AG08396 (cell line): ENCODE measurements at places on chromosomes 2 and 18.

DNA sequence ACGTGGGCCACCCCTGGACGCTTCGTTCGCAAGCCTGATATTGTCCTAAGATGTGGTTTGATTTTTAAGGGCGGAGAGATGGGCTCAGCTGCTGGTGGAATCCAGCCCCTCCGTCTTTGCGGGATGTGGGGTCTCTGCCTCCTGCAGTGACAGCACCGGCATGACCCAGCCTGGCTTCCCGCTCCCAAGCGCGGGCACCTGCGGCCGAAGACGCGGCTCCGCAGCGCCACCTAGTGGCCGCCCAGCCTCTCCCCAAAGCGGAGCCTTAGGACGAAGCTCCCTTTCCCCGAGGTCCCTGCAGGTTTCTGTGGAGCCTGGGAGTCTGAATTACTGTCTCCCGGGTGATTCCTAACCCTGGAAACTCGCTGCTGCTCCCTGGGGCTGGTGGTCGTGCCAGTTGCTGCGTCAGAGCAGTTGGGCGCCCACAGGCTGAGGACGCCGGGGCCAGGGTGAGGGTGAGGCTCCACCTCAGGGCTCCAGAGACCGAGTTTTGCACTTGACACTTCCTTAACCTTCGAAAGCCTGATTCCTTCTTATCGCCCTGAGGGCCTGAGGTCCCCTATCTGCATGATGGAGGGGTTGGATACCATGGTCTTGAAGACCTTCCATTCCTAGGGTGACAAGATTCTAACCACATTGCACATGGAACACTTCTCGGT is 137.5 kb downstream of the TPO start:
- peak; percentile 86 for DNase-seq

- DNase-seq = peak; percentile 59
Measured at GRCh38 chr2:33788044-33788443, 188.9 kb upstream of the FAM98A start.

GRCh38 chr2:74297391-74297790 is 45.8 kb downstream of the SLC4A5 start:
- no peak for DNase-seq

- no peak for DNase-seq
Measured at GRCh38 chr2:187994464-187995331, 297.0 kb upstream of the GULP1 start.

GRCh38 chr2:24332791-24333540 is 27.4 kb downstream of the ITSN2 start:
- no peak for DNase-seq

DNA sequence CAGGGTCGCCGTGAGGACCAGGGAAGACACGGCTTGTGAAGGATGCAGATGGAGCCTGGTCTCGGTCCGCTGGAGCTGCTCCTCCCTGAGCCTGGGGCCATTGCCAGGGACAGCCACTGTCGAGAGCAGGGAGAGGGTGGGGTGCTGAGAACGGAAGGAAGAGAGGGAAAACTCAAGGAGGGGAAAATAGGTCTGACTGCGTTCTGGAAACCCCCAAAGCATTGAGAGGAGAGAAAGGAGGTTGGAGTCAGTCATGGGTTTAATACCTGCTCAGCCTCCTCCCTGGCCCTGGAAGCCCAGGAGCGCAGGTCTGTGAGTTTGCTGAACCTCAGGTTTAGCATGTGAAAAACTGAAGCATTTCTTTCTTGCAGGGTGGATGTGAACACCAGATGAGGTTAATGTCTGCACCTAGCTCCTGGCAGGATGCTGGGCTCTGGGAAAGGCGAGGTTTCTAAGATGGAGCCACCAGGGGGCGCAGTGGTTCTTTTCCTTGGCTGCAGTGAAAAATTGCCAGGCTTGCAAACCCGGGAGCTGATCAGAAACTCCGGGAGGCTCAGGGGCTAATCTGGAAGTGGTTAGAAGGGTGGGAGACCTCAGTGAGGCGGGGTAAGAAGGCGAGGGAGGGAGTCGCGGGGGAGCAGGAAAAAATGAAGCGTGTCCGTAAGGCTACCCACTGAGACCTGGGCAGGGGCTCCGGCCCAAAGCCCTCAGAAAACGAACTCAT is 33.6 kb upstream of the RNF149 start:
- peak; percentile 82 for DNase-seq

DNA sequence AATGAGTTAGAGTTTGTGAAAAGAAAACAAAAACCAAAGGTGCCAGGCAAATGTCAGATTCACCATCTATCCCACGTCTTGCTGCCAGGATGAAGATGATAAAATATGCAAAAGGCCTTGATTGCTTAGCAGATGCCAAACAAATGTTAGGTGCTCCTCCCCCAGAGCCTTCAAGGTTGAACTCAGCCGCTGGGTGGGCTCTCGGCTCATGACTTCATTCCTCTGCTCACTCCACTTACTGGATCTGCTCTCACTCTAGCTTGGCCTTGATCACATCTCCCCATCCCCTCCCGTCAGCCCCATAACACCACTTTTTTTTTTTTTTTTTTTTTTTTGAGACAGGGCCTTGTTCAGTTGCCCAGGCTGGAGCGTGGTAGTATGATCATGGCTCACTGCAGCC is 38.5 kb downstream of the SH2D6 start:
- DNase-seq = no peak

- DNase-seq = no peak
Measured at GRCh38 chr2:61750624-61751023, 103.2 kb downstream of the FAM161A start.

DNA sequence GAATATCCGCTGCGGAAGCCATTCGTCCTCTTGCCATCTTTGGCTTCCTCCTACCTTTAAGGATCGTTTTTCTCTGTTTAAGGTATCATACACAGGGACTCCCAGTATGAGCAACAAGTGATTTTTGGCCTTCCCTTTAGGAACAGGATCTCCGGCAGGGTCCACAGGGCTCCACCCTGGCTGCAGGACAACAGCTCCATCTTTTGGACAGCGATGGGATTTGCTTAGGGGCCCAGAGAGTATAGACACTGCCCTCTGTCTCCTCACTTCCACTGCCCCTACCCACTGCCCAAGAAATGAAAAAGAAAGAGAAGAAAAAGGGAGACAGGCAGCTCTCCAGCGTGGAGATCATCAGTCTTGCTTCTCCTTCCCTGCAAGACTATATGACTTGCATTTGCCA is 224.5 kb downstream of the UXS1 start:
- DNase-seq = no peak

DNA sequence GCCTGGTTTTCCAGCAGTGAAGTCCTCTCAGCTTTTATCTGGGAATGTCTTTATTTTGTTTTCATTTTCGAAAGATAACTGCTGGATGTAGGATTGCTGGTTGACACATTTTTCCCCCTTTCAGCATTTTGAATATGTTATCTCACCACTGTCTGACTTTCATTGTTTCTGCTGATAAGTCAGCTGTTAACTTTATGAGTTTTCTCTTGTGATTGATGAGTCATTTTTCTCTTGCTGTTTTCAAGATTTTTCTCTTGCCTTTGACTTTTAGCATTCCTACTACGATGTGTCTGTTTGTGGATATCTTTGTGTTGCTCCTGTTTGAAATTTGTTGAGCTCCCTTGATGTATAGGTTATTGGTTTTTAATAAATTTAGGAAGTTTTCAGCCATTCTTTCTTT is 85.5 kb downstream of the AGPS start:
- no peak for DNase-seq

DNA sequence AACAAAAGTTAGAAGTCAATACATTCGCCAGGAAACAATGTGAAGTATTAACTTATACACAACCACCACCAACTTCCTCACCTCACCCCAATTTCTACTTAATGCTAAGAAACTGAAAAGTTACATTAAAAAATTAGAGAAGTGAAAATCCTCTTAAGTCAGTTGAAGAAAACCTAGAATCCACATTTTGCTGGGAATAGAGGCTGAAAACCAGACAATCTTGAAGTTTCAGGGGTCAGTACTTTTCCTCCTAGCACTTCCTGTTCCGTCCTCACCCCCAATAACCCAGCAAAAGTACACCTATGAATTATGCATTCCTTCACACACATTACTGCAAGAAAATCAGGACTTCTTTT is 6.3 kb downstream of the YES1 start:
- DNase-seq = no peak

GRCh38 chr2:22406625-22407024 is 978.4 kb upstream of the KLHL29 start:
- DNase-seq = no peak

DNA sequence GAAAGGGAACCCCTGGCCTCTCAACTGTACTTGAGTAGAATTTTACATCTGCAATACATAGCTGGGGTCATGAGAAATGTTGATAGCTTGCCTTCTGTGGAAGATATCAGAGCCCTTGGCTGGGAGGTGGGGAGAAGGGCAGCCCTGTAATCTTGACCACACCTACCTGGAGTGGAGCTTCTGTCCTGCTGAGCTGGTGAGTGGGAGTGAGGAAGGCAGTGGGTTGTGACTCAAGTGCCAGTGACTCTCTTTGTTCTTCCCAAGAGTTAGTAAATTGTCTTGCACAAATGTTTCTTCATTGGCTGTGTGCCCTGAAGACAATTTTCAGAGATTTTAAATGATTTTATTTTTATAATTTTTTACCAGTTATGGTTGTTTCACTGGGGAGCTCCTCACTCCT is 277.3 kb downstream of the MBD5 start:
- no peak for DNase-seq

GRCh38 chr2:240589375-240589774 is 2.8 kb downstream of the CAPN10 start:
- no peak for DNase-seq

GRCh38 chr2:225735844-225736243 is 336.3 kb downstream of the NYAP2 start:
- peak; percentile 64 for DNase-seq

GRCh38 chr2:215619989-215620388 is 184.1 kb upstream of the FN1 start:
- DNase-seq = no peak

DNA sequence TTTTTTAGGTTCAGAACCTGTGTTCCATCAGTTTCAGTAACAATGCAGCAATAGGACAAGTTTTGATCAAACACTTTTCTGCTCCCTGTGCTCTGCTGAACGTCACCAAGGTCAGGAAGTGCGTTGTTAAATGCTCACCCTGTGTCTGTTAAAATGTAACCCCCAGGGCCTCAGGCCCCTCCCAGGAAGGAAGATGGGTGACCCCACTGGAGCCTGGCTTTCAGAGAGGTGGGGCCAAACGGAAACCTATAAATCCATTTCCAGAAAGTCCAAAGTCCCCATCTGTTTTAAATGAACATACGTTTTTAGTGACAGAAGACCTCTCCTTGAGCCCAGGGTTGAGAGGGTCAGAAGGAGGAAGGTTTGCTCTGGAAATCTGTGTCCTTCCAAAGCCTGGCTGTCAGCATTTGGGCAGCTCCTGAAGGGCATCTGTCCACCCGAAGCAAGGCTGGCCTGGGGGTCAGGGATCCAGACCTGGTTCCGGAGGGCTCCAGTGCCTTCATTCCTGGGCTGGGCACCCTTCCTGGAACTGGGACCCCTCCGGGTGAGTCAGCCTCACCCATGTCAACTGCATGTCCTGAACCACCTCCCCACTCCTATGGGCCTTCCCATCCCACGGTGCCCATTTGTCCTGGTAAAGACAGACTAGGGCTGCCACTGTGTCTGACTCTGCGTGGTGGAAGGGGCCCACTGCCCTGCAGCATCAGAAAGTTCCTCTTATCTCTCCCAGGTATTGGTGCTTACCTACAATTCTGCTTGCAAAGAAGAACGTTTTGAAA is 117.4 kb upstream of the COPS8 start:
- DNase-seq = no peak

- DNase-seq = no peak
Measured at GRCh38 chr2:2229626-2230432, 101.2 kb downstream of the MYT1L start.

DNA sequence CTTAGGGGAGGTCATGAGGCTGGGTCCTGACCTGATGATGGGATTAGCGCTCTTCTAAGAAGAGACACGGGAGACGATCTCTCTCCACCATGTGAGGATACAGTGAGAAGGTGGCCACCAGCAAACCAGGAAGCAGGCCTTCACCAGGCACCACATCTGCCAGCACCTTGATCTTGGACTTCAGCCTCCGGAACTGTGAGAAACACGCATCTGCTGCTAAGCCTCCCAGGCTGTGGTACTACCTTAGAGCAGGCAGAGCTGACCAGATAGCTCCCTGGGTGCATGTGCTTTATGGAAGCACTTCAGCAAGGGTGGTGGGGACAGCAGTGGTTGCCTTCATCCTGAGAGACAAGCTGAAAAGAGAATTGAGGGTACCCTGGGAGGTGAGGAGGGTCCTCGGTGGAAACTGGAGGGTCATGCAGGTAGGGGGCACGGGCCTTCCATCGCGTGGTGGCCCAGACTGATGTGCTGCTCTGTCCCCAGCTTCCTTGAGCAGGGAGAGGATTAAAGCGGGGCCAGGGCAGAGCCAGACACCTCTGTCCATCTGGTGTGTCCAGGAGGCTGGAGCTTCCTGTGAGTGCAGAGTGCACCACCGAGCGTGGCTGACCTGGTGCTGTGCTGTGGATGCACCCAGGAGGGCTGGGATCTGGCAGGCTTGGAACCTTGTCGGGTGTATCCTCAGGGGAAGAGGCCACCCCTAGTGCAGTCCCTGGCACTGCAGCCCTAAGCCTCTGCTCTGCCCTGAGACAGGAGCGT is 42.9 kb upstream of the HS6ST1 start:
- DNase-seq = no peak

DNA sequence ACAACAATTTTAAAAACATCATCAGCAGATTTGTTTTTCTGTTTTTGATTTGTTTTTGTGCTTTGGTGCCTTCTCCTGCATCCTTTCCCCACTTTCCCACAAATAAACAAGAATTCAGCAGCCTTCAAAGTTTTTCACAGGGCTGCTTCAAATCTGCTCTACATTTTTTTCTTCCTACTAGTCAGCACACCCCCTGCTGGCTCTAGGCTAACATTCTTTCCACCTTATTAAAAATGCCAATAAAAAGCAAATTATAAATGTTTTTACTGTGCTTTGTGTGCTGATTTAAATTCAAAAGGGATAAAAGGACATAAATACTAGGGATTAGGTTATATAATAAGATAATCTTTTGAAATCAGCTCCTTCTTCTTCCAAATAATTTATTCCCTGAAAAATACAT is 6.2 kb upstream of the CNTNAP5 start:
- no peak for DNase-seq

- no peak for DNase-seq
Measured at GRCh38 chr2:24047703-24048033, 477 bp upstream of the WDCP start.

DNA sequence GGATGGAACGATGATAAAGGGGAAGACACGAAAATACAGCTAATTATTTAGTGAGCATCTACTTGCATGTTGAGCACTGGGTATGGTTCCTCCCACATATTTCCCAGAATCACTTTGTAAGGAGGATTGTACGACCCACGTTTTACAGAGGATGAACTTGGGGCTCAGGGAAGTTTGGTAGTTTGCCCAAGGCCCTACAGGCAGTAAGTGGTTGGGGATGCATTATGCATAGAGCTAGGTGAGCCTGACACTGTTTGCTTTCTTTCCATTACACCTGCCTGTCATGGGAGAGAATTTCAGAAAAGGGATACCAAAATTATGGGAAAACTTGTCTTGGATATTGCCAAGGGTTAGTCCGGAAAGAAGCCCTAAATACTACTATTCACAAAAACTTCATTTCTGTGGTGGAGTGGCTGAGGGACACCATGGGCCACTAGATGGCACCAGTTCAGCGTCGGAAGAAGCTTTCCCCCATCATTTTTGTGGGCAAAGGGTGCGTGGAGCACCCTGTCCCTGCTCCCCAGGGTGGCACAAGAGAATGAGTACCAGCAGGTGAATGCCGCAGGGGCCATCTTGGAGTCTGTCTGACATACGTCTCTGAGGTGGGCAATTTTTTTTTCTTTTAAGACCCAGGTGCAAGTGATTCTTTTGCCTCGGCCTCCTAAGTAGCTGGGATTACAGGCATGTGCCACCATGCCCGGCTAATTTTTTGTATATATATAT is 23.5 kb upstream of the C18orf32 start:
- peak; percentile 65 for DNase-seq

- DNase-seq = no peak
Measured at GRCh38 chr2:149075853-149076252, 37.4 kb downstream of the LYPD6B start.
